ENCODE measurements at places on chromosomes 3 and 15.

DNA sequence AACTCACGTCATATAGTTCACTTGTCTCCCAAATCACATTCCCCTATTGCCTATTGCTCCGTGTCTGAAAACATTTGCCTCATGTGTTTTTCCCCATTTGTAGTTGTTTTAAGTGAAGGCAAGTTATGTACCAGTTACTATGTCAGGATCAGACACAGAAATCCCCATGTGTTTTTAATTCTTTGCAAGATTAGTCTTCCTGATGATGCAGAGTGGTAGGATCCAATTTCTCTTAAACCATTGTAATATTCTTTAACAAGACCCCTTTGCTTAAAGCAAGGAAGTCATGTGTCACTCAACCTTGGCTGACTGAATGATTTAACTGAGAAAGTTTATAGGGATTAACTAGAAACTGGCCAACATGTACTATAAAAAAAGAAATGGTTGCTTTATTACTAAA, 164.4 kb downstream of the OPA1 start:
- DNase-seq = no peak

DNA sequence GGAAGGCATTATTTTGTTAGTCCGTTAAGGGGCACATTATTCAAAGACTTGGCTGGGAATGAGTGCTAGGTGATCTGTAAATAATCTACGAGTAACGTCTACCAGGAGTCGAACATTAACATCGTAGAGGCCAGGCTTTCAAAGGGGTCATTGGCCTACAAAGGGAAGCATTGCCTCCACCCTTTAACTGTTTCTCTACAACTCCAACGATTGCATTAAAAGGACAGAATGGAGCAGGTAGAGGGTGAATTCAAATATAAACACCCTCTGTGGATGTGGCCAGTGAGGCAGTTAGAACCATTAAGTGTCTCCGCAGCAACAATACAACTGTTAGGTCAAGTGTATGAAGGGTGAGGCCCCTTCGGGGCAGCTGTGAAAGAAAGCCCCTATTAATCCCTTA, 126.0 kb upstream of the LMOD3 start:
- DNase-seq = no peak

DNA sequence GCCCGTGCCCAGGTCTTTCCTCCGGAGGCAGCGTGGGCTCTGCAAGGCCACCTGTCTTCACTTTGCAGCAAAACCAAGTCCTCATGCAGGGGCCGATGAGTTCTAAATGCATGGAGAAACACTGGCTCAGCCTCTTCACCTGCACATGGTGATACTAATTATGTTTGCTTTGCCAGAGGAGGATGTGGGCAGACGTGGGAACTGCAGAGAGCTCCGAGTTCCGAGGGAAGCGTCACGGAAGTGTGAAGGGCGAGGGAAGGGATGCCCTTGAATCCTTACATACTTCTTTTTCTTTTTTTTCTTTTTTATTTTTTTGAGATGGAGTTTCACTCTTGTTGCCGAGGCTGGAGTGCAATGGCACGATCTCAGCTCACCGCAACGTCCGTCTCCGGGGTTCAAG, 74.8 kb downstream of the GABRG3 start:
- no peak for DNase-seq

GRCh38 chr3:155704771-155705559, 39.9 kb downstream of the PLCH1 start:
- no peak for DNase-seq

- DNase-seq = no peak
These were observed 48.0 kb downstream of the SSUH2 start for GRCh38 chr3:8596321-8597218.

DNA sequence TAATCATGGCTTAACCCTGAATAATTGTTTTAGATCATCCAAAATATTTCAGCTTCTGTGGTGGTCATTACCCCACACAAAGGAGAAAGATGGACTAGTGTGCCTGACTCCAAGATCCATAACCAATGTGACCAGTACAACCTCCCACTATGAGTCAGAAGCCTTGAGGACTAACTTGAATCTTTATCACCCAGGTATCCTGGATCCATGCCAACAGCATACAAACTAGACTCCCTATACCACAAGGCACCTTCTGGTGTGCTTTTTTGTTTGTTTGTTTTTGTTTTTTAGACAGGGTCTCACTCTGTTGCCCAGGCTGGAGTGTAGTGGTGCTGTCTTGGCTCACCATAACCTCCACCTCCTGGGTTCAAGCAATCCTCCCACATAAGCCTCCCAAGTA, 317.7 kb downstream of the VPS13C start:
- DNase-seq = no peak

GRCh38 chr3:29552051-29552450, 271.2 kb downstream of the RBMS3 start:
- no peak for DNase-seq

GRCh38 chr3:175732017-175732416, 872.9 kb downstream of the NAALADL2 start:
- no peak for DNase-seq

GRCh38 chr15:69025320-69025719, 10.8 kb downstream of the NOX5 start:
- DNase-seq = no peak

DNA sequence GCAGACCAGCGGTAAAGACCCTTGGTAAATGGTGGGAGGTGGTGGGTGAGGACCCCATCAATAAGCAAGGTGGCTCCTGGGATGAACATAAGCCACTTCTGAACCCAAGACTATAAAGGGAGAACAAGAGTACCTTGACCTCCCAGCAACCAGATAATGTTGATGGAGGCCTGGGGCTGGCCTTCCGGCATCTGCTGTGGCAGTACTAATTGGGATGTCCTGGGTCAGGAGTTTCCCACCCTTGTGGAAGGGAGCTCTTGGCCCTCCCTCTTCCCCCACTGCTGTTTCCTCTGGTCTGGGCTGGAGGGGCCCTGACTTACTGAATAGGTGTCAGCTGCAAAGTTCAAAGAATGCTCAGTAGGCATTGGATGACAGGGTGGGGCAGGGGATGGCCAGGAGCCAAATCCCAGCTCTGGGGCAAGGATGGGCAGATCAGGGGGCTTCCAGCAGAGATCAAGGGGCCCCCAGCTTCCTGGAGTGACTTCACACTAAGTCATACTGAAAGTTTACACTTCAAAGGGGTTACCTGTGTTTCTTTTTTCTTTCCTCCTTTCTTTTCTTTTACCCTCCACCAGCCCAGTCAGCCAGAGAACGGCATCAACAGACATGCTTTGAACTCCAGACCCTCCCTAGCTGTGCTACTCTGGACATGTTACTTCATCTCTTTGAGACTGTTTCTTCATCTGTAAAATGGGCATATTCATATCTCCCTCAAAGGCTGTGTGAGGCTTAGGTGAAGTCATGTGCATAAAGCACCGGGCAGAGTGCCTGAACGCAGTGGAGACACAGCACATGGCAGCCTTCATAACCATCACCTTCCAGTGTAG, 1.5 kb downstream of the RBP1 start:
- DNase-seq = no peak

GRCh38 chr3:127002195-127003174, 19.6 kb downstream of the PLXNA1 start:
- DNase-seq = no peak

DNA sequence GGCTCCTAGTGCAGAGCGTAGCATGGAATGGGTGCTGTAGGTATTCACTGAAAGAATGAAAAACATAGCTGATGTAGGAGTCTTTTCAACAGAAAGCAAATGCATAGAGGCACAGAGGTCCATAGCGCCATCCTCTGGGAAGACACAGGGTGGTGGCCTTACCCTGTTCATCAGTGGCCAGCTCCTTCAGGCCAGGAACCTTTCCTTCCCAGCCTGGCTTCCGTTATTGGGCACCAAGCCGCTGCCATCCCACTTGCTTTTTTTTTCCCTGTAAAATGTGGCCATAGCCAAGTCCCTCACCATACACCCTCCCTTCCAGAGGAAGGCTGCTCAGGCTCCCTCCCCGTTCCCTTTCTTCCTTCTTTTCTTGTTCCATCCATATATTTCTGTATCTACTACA, 118.1 kb downstream of the ZNF621 start:
- DNase-seq = no peak

- DNase-seq = no peak
These were observed 12.3 kb upstream of the SPATA12 start for GRCh38 chr3:57048052-57048671.

GRCh38 chr3:138036572-138036971, 26.6 kb downstream of the CLDN18 start:
- no peak for DNase-seq

DNA sequence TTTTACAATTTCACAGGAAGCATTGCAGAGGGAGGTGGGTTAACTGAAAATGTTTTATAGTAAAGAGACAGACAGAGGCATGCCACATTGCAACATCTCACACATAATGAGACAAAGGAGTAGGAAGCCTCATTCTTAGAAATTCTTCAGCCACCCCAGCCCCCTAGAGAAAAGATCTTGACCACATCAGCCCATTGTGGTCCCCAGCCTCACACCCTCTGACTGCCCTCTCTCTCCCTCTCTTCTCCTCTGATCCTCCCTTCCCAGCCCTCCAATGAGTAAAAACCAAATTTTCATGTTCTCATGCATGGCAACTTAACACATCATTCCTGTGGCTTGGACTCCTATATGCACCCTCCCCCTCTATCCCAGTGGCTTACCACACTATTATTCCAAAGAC, 174.1 kb downstream of the UACA start:
- no peak for DNase-seq

DNA sequence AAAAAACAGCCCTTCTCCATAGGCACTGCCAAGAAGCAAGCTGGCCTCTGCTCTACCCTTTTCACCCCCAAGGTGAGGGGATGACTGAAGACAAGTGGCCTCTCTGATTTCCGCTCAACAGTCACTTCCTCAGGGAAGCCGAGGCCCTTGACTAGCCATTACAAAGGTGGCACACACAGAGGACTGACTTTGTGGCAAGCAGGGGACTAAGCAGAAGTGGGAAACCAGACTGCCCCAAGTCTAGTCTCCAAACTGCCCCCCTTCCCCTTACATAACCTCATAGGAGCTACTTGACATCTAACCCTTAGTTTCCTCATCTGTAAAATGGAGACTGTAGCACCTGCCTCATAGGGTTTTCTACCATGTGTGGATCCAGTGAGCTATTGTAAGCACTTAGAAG, 118.9 kb downstream of the FOXP1 start:
- DNase-seq = no peak

GRCh38 chr3:5638550-5638949, 451.0 kb downstream of the EDEM1 start:
- no peak for DNase-seq

DNA sequence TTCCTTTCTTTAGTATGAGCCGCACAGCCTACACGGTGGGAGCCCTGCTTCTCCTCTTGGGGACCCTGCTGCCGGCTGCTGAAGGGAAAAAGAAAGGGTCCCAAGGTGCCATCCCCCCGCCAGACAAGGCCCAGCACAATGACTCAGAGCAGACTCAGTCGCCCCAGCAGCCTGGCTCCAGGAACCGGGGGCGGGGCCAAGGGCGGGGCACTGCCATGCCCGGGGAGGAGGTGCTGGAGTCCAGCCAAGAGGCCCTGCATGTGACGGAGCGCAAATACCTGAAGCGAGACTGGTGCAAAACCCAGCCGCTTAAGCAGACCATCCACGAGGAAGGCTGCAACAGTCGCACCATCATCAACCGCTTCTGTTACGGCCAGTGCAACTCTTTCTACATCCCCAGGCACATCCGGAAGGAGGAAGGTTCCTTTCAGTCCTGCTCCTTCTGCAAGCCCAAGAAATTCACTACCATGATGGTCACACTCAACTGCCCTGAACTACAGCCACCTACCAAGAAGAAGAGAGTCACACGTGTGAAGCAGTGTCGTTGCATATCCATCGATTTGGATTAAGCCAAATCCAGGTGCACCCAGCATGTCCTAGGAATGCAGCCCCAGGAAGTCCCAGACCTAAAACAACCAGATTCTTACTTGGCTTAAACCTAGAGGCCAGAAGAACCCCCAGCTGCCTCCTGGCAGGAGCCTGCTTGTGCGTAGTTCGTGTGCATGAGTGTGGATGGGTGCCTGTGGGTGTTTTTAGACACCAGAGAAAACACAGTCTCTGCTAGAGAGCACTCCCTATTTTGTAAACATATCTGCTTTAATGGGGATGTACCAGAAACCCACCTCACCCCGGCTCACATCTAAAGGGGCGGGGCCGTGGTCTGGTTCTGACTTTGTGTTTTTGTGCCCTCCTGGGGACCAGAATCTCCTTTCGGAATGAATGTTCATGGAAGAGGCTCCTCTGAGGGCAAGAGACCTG, 13.2 kb downstream of the GREM1 start:
- no peak for DNase-seq

DNA sequence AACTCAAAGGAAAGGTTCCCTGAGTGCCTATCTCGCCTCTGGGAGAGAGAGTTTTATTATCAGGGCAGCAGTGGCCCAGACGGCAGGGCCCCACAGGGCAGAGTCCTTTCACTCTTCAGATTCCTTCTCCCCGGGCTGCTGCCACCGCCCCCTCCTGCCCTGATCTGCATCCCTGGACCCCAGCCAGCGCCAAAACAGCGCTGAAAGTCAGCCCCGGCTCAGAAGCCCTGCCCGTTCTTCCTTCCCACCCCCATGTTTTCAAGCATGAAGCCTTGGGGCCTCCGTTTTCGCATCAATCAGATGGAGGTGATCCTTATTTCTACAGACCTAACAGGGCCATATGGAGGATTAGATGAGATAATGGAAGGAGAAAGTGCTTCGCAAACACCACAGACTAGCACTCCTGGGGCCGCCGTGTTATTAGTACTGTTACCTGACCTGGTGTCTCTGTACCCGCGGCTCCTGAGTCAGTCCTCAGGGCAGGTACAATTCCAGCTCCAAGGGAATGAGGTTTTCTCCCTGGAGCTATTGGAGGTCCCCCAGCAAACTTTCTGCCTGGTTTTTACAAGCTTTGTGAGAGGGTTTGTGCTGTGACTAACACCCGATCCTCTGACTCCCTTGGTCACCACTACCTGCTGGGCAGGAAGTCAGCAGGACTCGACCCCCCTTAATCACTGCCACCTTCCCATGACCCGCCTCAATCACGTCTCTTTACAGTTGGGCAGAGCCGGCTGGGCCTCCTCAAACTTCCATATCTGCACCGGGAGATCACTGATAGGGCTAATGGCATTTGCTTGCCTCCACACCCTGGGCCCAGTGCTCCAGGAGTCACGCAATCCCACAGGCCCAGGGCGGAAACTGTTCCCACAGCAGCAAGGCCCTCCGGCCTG, 39.5 kb upstream of the TSEN2 start:
- DNase-seq = no peak

- no peak for DNase-seq
These were observed 9.5 kb downstream of the CLDN18 start for GRCh38 chr3:138019281-138020069.

- DNase-seq = no peak
These were observed 663.6 kb downstream of the GBE1 start for GRCh38 chr3:81097889-81098288.

- no peak for DNase-seq
These were observed 478.6 kb downstream of the MAGI1 start for GRCh38 chr3:65560133-65560532.
